SK-MEL-5 (cell line): ENCODE measurements at places on chromosomes 5 and 9. TPM values are rescaled to one million over a fixed set of nuclear protein-coding genes. Genes with fewer than 3 reads are reported as not detected.

- peak; percentile 56 for DNase-seq
These were observed 62.5 kb downstream of the NFIB start for GRCh38 chr9:14251154-14252071.

DNA sequence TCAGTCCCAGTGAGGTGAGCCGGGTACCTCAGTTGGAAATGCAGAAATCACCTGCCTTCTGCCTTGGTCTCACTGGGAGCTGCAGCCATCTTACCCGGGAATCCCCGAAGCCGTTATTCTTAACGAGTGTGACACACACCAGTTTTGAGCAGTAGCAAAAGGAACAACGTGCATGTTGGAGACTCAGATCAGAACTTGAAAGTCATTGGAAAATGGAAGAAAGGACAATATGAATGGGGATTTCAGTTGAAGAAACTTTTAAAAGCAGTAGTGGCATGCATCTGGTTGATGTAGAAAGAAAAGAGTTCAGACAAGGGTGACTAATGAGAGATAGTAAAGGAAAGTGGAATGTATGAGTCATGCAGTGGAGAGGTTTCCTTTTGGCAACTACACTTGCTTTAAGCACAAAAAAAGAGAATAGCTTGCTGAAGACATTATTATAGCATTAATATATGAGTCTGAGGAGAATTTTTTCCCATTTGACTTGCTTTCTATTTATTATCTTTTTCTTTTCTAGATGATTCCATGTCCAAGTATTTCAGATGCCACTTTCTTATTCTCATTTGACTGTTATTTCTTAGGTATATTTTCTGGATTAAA, 44.4 kb upstream of the ANKDD1B start:
- peak; percentile 51 for DNase-seq

DNA sequence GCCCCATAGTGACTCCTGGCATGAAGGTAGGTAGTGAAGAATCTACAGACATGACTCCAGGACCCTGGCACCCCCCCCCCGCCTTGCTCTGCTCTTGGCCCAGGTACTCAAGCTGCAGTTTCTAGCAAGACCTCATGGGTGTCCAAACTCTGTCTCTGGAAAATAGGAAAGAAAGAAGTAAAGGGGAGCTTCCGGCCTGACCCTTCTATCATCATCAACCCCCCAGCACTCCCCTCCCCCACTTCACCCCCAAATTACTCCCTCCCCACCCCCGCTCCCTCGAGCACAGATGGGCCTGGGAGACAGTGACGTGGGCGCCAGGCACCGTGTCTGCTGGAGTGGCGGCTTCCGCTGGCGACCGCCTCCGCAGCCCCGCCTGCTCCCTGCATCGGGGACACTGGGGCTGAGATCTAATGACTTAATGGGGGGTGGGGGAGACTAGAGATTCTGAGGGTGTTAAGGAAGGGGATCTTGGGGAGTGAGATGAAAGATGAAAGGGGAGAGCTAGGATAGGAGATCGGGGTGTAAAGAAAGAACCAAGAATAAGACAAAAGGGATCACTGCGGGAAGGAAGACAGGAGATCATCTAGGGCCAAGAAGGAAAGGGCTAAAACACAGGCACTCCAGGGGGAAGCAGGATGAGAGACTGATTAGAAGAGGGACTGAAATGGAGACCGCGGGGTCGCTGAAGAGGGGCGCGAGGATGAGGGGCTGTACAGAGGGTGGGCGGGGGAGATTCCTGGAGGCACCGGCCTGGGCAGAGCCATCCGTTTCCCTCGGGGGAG, 1.1 kb upstream of the DNAJB5 start:
- DNase-seq = no peak

DNA sequence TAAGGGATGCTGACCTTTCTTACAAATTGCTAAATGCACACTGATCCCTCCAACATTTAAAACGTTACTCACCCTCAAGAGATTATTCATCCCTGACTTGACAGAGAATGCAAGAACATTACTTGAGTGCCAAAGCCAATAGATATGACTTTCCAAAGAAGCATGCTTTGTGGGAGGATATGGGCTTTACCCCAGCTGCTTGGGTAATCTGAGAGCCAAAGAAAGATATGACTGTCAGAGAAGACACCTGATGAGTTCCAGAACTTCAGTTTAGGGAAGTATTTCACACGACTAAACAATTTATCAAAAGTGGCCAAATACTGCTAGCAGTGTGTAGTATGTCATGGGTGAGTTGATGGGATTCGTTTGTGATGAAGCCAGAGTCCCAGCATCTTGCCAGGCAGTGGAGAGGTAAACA, 7.4 kb upstream of the SPDL1 start:
- no peak for DNase-seq

DNA sequence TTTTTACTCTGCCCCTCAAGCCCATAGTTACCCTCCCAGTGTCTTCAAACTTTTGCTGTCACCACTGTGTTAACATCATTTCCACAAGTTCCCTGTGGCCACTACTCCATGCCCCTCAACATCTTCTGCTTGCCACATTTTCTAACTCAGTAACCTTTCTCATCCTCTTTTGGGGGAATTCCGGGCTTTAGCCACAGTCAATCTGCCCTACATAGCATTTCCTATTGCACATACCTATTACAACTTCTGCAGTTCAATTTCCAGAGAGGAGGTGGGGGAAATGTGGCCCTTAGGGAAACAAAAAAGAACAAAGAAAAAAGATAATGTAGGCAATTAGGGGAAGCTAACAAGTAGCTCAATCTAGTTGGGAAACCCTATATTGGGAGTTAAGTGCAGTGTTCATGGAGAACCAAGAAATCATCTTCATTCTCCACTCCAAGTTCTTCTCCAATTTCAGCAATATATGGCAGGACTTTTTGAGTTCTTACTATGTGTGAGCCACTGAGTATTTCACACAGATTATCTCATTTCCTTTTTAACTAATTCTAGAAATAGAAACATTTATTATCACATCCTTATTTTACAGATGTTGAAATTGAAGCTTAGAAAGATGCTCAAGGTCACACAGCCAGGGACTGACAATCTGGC, 40.2 kb upstream of the LPAR1 start:
- no peak for DNase-seq

DNA sequence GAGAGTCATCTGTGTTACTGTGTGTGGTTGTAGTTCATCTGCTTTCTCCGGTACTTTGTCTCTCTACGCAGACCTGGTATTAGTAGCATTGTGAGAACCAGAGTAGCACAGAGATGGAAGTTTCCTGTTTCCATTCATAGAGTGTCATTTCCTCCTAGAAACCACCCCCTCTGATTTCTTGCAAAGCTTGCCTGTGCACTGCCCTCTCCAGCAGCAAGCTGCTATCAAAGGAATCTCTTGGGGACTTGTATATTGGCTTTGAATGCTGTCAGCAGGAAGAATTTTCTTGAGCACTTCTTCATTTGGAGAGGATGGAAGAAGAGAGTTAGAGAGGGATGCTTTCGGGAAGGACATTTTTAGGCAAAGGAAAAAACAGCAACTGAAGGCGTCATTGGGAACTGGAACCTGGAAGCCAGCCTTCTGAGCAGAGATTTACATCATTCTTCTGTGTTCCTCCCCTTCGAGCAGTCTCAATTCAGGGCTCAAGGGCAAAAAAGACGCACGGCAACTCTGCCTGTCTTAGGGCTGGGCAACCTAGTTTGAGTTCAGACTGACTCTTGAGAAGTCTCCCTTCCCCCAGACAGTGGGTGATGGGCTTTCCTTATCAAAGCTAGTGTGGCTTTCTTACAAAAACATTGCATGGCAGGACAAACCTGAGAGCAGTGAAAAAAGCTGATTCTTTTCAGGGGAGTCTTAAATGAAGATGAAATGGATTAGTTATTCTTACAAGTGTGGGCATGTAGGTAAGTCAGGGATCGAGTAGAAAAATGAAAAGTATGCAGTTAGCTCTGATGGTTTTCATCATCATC, 226.3 kb downstream of the AOPEP start:
- DNase-seq = no peak

- peak; percentile 52 for DNase-seq
These were observed 450.4 kb upstream of the CTNND2 start for GRCh38 chr5:12354686-12355085.

DNA sequence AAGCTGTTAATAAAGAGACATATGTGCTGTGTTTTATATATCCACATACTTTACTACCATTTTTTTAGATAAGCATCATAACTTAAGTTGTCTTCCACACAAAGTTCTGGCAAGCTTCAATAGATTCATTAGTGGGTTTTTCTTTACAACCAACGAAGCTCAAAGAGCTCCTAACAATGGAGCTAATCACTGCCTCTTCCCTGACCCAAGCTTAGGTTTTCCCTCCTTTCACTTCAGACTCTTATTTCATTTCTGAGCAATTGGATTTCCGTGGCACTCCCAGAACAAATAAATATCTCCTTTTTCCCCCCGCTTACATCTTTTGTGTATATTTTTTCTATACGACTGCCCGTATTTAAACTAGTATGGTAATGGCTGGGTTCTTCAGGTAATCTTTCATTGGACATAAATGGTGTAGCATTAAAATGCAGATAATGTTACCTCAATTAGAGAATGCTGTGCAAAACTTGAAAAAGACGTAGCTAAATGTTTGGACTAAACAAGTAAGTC, 275.5 kb upstream of the TMEM161B start:
- no peak for DNase-seq

GRCh38 chr9:116087246-116087645, 66.3 kb upstream of the PAPPA start:
- peak; percentile 47 for DNase-seq

GRCh38 chr9:95852059-95853032, 23.1 kb upstream of the ERCC6L2 start:
- DNase-seq = peak; percentile 64

- DNase-seq = no peak
These were observed 299.1 kb downstream of the DMAC1 start for GRCh38 chr9:7500521-7500920.

DNA sequence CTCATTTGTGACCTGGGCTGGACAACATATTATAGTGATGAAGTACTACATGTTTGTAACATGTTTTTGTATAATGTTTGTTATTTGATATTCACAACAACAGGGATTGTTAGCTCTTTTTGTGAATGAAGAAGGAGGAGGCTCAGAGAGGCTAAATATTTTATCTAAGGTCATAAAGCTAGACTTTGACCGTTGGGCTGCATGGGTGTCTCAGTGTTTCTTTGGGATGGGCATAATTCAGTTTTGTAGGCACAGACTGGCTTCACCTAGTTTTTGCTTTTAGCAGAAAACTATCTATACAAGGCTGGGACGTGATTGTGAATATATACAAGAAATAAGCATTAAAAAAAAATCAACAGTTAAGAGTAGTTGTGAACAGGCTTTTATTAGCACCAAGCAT, 15.0 kb upstream of the GNG10 start:
- no peak for DNase-seq

GRCh38 chr5:179378116-179378440, 32.8 kb upstream of the ADAMTS2 start:
- DNase-seq = no peak

DNA sequence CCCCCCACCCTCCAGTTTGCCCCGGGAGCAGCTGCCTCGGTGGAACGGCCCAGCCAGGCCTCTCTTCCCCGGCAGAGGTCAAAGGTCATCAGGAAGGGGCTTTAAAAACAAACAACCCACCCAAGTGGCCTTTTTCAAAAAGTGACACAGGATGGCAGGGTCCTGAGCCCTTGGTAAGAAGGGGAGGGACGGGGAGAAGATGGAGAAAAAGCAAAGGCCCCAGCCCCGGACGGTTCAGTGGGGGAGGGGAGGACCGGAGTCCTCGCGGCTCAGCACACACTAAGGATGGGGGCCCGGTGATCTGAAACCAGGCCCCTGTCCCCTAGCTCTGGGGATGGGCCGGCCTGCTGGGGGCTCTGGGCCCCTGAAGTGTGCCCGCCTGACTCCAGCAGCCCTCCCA, 1.1 kb downstream of the PRRX2 start:
- no peak for DNase-seq

DNA sequence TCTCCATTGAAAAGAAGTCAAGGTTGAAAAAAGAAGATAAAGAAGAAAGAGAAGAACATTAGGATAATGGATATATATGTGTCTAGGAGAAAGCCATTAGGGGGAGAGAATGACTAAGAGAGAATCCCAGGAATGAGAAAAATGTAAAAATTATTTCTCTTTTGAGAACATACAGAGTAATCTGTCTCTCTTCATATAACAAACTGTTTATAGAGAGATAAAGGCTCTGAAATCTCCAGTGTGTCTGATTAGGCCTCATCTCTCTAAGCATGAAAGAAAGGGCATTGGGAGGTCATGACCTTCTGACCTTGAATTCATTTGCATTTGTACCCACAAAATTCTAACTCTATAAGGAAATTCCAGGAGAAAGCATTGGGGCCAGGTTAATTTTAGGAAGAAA, 3.5 kb upstream of the MPDZ start:
- no peak for DNase-seq

DNA sequence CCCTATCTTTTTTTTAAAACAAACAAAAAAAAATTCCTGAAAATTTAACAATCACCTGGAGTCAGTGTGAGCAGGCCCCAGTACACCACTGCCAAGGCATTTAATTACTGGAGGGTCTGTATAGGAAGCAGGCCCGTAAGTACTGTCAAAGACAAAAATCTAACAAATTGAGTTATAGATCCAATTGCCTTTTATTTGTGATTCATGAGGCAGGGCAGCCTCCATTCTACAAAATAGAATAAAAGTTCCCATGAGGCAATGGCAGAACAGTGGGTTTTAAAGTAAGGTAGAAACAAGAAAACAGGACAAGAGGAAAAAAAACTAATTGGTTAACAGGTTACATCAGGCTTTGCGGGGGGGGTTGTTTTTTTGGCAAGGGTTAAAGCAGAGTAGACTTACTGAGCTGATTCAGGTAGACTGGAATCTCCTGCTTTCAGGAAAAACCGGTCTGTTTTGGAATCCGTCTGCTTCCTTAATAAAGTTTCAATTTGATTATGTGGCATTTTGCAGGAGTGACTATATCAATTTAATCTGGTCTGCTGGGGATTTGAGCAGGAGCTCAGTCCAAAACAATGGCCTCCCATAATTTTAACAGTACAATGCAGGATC, 48.9 kb downstream of the AUH start:
- DNase-seq = no peak

- DNase-seq = no peak
These were observed 136.7 kb upstream of the NFIL3 start for GRCh38 chr9:91560301-91560700.

SELENOP gene
- total RNA-seq = 5.3 and 7.2 TPM in 2 replicates

FSD1L gene
- 2.5 and 2.7 TPM in 2 replicates for total RNA-seq

RUSC2 gene
- total RNA-seq = 4.4 and 5.4 TPM in 2 replicates

ZNF366 gene
- 0.03 TPM in 1 of 2 replicates, not detected in the other for total RNA-seq

LCP2 gene
- total RNA-seq = 0.26 and 0.51 TPM in 2 replicates

HTR1A gene
- not detected in 2 replicates for total RNA-seq

ARAP3 gene
- total RNA-seq = 0.48 and 1.0 TPM in 2 replicates

SLC4A9 gene
- total RNA-seq = 0.16 and 0.18 TPM in 2 replicates
